ENCODE measurements at places on chromosomes 2 and 18.
A peak's percentile ranks its signal among the peaks of the same experiment; 100 is the strongest.

DNA sequence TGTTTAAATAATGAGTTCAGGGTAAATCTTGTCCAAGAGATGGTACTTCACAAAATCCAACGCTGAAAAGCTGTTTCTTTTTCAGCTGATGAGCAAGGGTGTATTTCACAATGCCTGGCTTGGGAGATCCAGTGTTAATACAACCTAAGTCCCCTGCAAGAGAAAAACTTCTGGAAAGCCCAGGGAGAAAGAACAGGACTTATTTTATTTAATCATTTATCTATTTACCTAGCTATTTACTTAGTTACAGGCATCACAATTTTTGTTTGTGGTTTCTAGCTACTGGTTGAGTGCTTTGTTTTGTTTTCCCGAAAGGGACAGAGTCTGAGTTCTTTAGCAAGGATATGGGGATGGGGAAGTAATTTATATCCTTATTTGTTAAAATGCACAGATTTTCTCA, 598.2 kb upstream of the SYT4 start:
- DNase-seq = no peak

GRCh38 chr2:195600778-195601177, 56.2 kb upstream of the SLC39A10 start:
- DNase-seq = no peak

- DNase-seq = no peak
Measured at GRCh38 chr2:16115881-16116830, 175.8 kb downstream of the MYCN start.

- DNase-seq = no peak
Measured at GRCh38 chr18:45374878-45375630, 240.2 kb upstream of the SLC14A2 start.

DNA sequence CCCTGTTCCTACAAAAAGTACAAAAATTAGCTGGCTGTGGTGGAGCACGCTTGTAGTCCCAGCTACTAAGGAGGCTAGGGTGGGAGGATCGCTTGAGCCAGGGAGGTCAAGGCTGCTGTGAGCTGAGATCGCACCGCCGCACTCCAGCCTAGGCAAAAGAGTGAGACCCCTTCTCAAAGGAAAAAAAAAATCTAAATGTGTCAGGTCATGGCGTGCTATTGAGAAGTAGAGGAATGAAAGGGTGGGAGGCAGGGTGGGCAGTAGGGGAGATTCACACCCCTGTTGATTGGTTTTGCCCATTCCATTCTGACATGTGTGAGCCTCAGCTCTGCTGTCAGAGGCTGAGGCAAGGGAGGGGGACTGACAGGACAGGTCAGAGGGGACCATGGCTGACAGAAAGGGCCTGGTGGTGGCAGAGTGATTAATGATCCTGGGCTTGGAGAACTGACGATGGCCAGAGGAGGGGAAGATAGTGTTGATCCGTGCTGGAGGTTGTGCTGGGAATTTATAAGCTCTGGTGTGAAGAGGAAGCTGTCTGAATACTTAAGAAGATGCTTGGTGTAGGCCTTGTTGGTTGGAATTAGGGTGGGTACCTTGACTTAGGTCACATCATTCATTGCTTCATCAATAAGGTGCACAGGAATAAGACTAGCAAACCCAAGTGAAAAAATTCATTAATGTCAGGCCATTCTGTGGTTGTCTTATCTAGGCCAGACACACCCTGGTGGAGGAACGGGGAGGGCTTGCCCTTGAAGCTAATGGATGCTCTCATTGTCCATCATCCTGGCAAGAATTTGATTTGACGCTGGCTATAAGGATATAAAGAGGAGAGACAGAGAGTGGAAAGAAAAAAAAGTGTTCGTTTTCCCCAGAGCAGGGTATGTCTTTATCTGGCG, 19.1 kb upstream of the SMARCAL1 start:
- DNase-seq = peak; percentile 8

GRCh38 chr18:69999656-70000055, 52.0 kb upstream of the CD226 start:
- no peak for DNase-seq

GRCh38 chr2:96152304-96153161, 7.3 kb upstream of the DUSP2 start:
- DNase-seq = no peak

- DNase-seq = no peak
Measured at GRCh38 chr2:210267698-210268097, 42.5 kb upstream of the ACADL start.

GRCh38 chr2:204431529-204431928, 113.7 kb upstream of the PARD3B start:
- DNase-seq = no peak

DNA sequence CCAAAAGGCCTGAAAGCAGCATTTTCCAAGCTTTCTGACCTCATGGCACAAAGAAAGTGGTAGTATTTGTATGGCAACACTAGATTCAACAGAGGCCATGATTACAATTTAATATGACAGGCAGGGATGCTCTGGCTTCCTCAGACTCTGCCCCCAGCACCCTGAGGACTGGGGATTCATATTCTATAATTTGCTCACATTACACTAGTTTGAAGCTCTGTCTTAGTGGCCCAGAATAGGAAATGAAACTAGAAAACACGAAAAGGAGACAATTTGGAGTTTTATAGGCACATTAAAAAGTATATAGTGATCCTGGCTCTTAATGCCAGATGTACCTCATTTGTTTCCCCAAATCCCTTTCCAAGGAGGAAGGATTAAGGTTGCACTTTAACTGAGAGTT, 173.0 kb upstream of the STK17B start:
- DNase-seq = no peak
